Caki2 (cell line): ENCODE measurements at places on chromosomes 5 and 9. TPM values are rescaled to one million over a fixed set of nuclear protein-coding genes. Genes with fewer than 3 reads are reported as not detected.

Gene IFNA10
- total RNA-seq, result not detected in 2 replicates

Gene NUDT12
- total RNA-seq, result 6.6 and 11.1 TPM in 2 replicates

Gene APC
- 5.9 and 7.2 TPM in 2 replicates for total RNA-seq

Gene GBA2
- 17.7 and 24.7 TPM in 2 replicates for total RNA-seq

Gene STPG3
- not detected in 2 replicates for total RNA-seq

Gene OSTF1
- 9.0 and 12.4 TPM in 2 replicates for total RNA-seq

Gene IFNB1
- not detected in 2 replicates for total RNA-seq

Gene UNC13B
- 1.4 and 1.6 TPM in 2 replicates for total RNA-seq

Gene BHMT
- total RNA-seq, result 0.93 and 1.0 TPM in 2 replicates

Gene FAT2
- total RNA-seq, result 0.27 and 0.84 TPM in 2 replicates

Gene RLN2
- total RNA-seq, result not detected in 2 replicates

Gene IFNE
- not detected in 2 replicates for total RNA-seq

Gene CD180
- total RNA-seq, result not detected in 2 replicates

Gene GDF9
- 0.30 TPM in 1 of 2 replicates, not detected in the other for total RNA-seq

Gene LIX1
- total RNA-seq, result not detected in 2 replicates

Gene SPATA31E1
- total RNA-seq, result not detected in 2 replicates

Gene CAMK4
- 2.7 and 7.1 TPM in 2 replicates for total RNA-seq

Gene PCDHGA10
- total RNA-seq, result 0.14 TPM in 1 of 2 replicates, not detected in the other

Gene MARCOL
- not detected in 2 replicates for total RNA-seq

Gene ZNF367
- total RNA-seq, result 19.7 and 22.4 TPM in 2 replicates

Gene TPM2
- 2.4 and 7.8 TPM in 2 replicates for total RNA-seq

Gene SLC6A7
- not detected in 2 replicates for total RNA-seq

Gene DOCK2
- 12.5 and 40.4 TPM in 2 replicates for total RNA-seq

Gene TYRP1
- not detected in 2 replicates for total RNA-seq

Gene GADD45G
- 4.6 and 4.8 TPM in 2 replicates for total RNA-seq

Gene BNC2
- 0.12 and 1.3 TPM in 2 replicates for total RNA-seq

Gene FOXD4L3
- total RNA-seq, result not detected in 2 replicates

Gene TBC1D13
- total RNA-seq, result 2.4 and 3.9 TPM in 2 replicates

Gene BSPRY
- not detected in 2 replicates for total RNA-seq

Gene SHISAL2B
- total RNA-seq, result not detected in 2 replicates

Gene PCDHGB4
- total RNA-seq, result not detected in 2 replicates

Gene PCDHB3
- not detected in 2 replicates for total RNA-seq

Gene OTP
- total RNA-seq, result not detected in 2 replicates

Gene IL5
- not detected in 2 replicates for total RNA-seq

Gene RMRP
- total RNA-seq, result 4,579 and 6,436 TPM in 2 replicates

Gene ZBTB5
- total RNA-seq, result 5.0 and 8.9 TPM in 2 replicates

Gene CDC23
- total RNA-seq, result 16.0 and 17.6 TPM in 2 replicates

Gene SLC1A3
- not detected in 2 replicates for total RNA-seq

Gene SYK
- total RNA-seq, result 4.4 and 11.8 TPM in 2 replicates

Gene RAB3C
- total RNA-seq, result not detected in 2 replicates

Gene ROR2
- total RNA-seq, result 8.3 and 8.4 TPM in 2 replicates

Gene LRRC19
- not detected in 2 replicates for total RNA-seq

Gene G3BP1
- 55.1 and 91.9 TPM in 2 replicates for total RNA-seq

Gene NDFIP1
- 99.1 and 132 TPM in 2 replicates for total RNA-seq

Gene FBP1
- total RNA-seq, result not detected in 2 replicates

Gene PCDHB5
- total RNA-seq, result 13.9 and 17.1 TPM in 2 replicates

Gene BRD8
- 47.4 and 61.5 TPM in 2 replicates for total RNA-seq

Gene STK32A
- not detected in 2 replicates for total RNA-seq

Gene DAB2IP
- 0.84 and 1.8 TPM in 2 replicates for total RNA-seq

Gene PCDHGC5
- not detected in 2 replicates for total RNA-seq

Gene LRRC70
- not detected in 2 replicates for total RNA-seq
